ENCODE measurements at places on chromosomes 5 and 9.

GRCh38 chr5:172877466-172878260 lies 43.6 kb downstream of the ERGIC1 start:
- DNase-seq, result no peak

- DNase-seq, result no peak
Observed at GRCh38 chr5:90055831-90056328, 353.7 kb downstream of the CETN3 start.

DNA sequence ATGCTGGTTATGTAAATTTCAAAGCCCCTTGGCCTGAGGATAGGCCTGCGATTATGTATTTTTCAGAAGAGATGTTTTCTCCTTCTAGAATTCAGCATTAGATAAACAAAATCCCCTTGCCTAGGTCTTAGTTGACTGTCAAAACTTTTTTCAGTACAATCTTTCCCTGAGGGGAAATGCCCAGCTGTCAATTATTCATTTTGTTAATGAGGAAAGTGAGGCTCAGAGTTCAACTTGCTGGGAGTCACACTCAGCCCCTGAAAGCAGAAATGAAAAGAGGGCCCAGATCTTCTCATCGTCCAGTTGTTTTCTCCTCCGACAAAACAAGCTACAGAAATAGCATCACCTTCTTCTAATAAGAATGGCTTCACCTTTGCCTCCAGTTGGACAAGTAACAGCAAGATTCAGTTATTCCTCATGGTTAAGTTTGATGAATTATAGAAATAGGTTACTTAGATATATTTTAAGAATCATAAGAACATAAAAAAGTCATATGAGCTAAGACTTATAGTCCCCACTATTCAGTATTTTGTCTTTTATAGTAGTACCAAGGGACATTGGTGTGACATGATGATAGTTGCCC lies 627.1 kb upstream of the WWC1 start:
- DNase-seq, result no peak

GRCh38 chr9:37905776-37906175 lies 1.8 kb upstream of the SLC25A51 start:
- DNase-seq, result no peak

DNA sequence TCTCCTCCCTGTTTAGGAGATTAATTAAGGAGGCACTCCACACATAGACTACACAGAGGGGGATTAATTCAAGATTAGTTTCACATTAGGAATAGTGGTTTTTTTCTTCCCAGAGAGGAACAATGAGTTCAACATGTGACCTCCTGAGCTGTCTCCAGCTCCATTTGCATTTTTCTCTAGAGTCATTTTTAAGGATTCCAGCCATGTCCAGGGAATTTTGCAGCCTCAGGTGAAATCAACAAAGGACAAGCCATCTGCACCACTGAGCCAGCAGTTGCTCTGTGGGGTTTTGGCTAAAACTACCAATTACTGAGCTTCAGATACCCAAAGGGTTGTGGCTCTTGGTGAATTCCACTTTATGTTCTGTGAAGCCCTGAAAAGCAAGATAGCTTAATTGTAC lies 258.5 kb upstream of the PPP1R2B start:
- no peak for DNase-seq

DNA sequence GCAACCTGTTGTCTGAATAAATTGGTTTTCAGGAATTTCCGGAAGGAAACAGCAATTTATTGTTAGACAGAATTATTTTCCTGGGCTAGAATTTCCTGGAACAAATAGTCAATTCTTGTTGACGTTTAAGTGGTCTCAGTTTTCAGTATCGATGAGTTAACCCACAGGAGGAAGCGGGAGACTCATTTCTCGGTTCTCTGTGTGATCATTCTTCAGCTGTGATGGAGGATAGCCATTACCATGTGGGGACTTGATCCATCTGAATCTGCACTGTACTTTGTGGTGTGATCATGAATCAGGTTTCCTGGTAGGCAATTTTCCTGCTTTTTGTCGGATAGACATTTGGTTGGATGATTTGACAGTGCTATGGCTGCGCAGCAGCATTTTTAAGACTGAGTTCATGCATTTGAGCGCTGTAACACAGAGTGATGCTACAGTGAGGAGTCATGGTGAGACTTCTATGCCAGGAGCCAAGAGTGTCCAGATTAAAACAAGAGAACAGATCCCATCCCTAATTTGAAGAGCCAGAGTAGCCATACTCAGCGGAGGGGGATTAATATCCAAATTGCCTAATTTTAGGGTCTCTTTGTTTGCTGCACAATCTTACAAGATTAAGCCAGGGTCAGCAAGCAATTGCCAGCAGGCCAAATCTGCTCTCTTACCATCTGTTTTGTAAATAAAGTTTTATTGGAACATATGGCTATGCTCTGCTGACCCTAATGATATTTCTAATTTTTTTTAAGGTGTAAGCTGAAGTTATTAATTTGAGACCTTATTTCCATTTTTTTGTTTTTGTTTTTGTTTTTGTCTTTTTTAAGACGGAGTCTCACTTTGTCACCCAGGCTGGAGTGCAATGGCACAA lies 355.9 kb downstream of the RAB3C start:
- no peak for DNase-seq

- no peak for DNase-seq
Observed at GRCh38 chr5:159182691-159183090, 26.7 kb downstream of the RNF145 start.

GRCh38 chr9:124602204-124602603 lies 95.0 kb upstream of the NR5A1 start:
- DNase-seq, result no peak

- DNase-seq, result no peak
Observed at GRCh38 chr5:152378730-152379129, 26.3 kb downstream of the NMUR2 start.

Data from putamen (tissue), 1 donor.